ENCODE measurements at places on chromosomes 3 and 15.

- DNase-seq = peak; percentile 19
These were observed 103.8 kb downstream of the LINGO1 start for GRCh38 chr15:77528968-77529319.

- DNase-seq = no peak
These were observed 191.4 kb upstream of the BCL6 start for GRCh38 chr3:187936676-187937075.

- DNase-seq = no peak
These were observed 23.6 kb downstream of the CRTC3 start for GRCh38 chr15:90553248-90553745.

GRCh38 chr3:195210266-195210973 lies 60.5 kb downstream of the XXYLT1 start:
- DNase-seq = no peak

- no peak for DNase-seq
These were observed 5.6 kb upstream of the DLL4 start for GRCh38 chr15:40923551-40923950.

- peak; percentile 45 for DNase-seq
These were observed 12.3 kb upstream of the SPATA12 start for GRCh38 chr3:57048052-57048671.

DNA sequence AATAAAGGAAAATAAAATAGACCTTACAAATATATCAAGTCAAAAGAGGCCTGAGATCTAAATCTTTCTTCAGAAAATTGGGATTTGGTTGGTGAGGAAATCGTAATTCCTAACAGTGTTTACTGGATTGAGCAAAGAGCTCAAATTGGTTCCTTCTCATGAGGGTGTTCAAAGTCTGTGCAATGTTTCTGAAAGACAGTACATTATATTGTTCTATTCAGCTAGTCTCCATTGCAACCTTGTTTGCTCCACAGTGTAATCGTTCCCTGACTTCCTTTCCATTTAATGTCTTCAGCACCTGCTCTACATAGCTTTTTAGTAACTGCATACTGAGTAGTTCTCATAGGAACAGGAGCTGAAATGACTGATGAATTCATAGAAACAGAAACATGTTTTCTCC lies 326.8 kb downstream of the SUCLG2 start:
- DNase-seq = no peak

DNA sequence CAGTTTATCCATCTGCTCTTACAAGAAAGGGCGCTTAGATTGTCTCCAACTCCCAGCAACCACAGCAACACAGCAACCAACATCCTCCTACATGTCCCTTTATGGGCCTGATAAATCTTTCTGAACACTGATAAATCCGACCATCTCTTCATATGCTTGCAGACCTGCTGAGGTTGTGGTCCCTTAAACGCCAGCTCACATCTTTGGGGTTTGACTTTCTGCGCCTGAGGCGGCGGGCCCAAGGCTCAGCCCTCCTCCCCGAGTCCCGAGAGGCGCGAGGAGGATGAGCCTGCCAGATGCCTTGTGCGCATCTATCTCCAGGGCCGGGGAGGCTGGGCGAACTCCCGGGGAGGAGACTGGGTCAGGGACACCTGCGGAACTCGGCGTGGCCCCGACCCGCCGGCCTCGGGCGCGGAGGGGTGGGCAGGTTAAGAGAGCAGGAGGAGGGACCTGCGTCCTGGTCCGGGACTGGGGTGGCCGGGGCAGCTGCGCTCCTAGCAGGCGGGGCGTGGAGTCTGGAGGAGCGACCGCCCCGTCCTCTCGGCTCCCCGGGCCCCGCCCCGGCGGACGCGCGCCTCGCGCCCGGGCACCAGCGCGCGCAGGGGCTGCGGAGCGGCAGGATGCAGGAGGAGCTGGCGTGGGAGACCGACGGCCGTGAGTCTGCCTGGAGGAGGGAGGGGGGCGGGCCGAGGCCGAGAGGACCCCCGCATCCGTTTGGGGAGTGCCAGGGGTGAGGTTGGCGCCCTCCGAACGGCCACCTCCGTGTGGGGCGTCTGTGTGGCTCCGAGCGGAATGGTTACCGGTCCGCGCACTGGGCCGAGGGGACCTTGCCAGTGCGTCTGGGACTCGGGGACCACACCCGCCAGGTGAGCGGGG lies at the start of gene ANKDD1A:
Gene ANKDD1A (plus strand): TSS at position 592 of the 876 bp plus-strand sequence. CDS start 29 bp downstream, at position 621.
- peak; percentile 55 for DNase-seq

GRCh38 chr3:28057539-28057938 lies 183.9 kb upstream of the CMC1 start:
- DNase-seq = no peak

DNA sequence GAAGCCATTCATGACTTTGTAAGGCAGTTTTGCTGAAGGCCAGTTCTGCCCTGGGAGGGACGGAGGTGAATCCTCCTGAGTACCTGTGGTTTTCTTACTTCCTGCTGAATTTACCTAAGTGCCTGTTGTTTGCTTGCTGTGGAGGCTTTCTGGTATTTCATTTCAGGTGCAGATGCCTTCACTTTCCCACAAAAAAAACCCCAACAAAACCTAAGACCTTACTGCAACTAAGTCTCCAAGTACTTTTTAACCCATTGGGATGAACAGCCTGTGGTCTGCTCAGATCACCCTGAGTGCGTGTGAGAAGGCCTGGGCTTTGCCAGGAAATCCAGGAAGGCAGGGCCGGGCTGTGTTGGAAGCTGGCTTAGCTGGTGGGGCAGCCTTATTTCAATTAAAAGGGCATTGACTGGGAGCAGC lies 65.3 kb downstream of the IGF1R start:
- no peak for DNase-seq

DNA sequence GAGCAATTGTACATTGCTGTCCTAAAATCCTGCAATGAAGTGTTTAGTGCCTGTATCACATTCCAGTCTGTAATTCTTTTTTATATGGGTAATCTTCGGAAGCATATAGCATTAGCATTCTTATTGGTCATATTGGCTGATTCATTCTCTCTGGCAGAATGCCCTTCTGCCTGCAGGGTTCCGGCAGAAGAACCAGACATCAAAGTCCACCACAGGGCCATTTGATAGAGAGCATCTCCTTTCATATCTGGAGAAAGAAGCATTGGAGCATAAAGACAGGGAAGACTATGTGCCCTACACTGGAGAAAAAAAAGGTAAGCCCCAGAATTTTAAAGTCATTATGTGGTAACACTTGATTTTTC lies 39.6 kb downstream of the TMOD3 start:
- no peak for DNase-seq

DNA sequence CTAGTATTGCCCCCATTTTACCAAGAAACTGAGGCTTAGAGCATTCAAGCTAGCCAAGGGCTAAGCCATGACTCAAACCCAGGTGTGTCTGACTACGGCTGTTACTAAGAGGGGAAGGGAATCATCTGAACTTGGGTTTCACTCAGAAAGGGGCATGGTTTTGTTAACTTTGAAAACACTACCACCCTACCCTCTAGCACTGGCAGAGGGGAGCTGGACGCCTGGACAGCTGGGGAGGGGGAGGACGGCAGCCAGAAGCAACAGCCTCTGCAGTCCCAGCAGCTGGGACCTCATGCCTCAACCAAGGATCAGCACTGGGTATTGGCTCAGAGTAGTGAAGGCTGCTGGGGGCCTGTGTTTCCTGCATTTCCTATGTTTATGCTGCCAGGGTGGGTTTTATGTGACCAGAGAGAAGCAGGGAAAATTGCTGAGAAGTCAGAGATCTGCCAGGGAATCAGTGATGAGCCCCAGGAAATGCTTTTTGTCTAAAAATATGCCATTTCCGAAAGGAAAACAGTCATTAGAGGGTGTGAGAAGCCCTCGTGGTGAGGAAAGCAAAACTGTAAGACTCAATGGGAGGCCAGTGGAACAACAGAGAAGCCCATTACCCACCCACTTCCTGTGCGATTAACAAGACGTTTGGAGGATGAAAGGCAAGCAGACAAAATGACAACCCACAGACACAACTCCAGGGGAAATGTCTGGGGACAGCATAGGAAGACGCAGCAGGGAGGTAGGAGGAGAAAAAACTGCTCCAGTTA lies 41.2 kb downstream of the LIPC start:
- DNase-seq = peak; percentile 38

GRCh38 chr3:128307029-128307633 lies 153.8 kb downstream of the EEFSEC start:
- no peak for DNase-seq

DNA sequence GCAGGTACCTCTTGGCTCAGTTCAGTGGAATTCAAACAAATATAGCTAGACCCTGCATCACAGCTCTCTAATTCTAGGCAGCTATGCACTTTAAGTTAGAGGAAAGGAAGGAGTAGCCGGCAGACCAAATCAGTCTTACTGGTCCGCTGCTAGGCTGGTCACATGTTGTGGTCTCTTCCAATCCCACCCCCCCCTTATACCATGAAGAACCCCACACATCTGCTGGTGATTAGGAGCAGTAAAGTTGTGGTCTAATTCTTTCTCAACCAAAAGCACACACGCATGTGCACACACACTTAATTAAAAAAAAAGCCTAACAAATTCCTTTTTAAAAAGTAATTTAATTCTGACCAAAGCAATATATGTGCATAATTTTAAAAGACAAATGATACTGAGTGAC lies 16.7 kb upstream of the SH3GL3 start:
- no peak for DNase-seq

DNA sequence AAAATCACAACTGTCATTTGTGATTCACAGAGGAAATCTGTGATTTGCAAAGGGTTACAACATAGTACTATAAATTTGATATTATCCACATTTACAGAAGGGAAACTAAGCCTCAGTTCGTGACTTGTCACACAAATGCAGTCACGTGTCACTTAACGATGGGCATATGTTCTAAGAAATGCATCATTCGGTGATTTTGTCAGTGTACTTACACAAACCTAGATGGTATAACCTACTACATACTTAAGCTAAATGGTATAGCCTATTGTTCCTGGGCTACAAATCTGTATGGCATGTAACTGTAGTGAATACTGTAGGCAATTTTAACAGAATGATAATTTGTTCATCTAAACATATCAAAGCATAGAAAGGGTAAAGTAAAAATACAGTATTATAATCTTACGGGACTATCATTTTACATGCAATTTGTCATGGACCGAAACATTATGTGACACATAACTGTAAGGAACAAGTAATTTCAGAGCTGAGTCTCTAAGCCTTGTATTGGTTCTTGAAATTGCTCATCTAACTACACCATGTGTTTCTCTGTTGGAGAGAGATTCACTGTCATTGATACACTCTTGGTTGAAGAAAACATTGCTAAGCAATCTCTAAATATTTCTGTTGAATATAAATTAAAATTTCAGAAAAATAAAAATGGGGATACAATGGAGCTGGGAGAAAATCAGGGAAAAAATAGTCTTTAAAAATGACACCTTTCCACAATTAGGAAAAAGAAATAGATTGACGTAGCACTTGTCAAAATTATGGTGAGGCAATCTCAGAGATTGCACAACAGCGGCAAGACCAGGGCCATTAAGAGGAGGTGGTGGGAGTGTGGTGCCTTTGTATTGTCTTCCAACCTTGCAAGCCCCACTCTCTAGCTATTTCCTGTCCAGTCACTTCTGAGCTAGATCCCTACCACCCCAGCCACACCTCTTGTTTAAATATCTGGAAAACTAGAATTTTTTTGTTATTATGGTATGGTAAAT lies 645.8 kb upstream of the TBL1XR1 start:
- DNase-seq = no peak

- no peak for DNase-seq
These were observed 16.8 kb downstream of the MBNL1 start for GRCh38 chr3:152285509-152285908.

- DNase-seq = no peak
These were observed 81.0 kb downstream of the FBXL2 start for GRCh38 chr3:33358172-33358781.

DNA sequence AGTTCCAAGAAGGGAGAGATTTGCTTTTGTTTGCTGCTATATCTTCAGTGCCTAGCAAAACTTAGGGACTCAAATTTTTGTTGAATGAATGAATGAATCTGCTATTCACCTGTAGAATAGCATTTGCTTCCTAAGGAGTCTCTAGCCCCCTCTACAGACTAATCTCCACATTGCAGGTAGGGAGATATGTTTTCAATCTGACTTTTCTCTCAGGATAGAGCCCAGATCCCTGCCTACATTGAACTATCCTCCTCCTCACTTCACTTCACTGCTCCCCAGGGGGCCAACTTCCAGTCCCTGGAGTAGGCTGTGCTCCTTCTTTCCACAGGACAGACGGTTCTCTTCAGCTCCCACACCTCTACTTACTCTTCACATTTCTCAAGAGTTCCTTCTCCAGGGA lies 81.9 kb upstream of the PTX3 start:
- no peak for DNase-seq

GRCh38 chr3:49248840-49249227 lies 28.2 kb downstream of the C3orf62 start:
- no peak for DNase-seq

GRCh38 chr3:36943601-36944000 lies 1.3 kb downstream of the TRANK1 start:
- DNase-seq = no peak

- DNase-seq = no peak
These were observed 166.6 kb downstream of the TPRG1 start for GRCh38 chr3:189338366-189338765.

DNA sequence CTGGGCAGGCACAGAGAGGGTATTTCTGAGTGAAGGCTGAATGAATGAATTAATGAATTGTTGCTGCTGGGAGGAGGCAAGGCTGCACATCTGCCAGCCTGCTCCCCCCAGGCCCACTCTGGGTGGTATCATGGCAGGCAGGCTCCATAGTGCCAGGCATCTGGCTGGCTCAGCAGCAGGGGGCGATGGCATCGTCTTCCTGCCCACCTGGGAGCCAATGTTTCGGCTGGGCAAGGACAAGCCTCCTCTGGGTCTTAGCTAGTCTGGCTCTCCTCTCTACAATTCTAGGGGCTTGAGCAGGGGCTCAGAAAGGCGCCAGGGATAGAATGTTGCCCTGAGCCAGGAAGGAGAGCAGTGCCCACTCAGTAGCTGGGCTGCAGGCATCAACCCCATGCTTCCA lies 1.7 kb upstream of the TLR9 start:
- DNase-seq = no peak

- DNase-seq = no peak
These were observed 127.9 kb downstream of the SLC25A26 start for GRCh38 chr3:66348704-66349103.

GRCh38 chr15:37135225-37135624 lies 34.9 kb upstream of the MEIS2 start:
- no peak for DNase-seq

DNA sequence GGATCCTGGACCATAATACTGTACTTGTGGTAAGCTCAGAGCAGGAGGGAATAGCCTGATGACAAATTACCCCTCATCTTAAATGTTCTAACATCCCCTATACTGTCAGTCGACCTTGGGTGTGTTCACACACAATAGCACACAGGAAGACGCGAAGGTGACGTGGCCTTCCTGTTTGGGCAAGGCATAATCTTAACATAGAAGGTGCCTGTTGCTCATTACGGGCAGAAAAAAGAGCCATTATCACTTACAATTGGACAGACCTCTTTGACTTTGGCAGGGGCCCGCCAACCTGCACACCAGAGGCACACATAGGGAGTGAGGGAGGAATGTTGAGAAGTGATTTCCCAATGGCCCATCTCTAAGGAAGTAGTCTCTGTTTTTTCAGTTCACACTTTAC lies 144.2 kb downstream of the ANO10 start:
- DNase-seq = no peak

GRCh38 chr15:51493892-51494291 lies 128.7 kb downstream of the DMXL2 start:
- no peak for DNase-seq

Data from NCI-H2227 treated with DMSO at 0.1 percent for 48 hours (cell line).